Activated T-helper 17 cell treated with anti-CD3 and anti-CD28 coated beads, Interleukin-2, amount 50 U/mL, for 72 hours (primary cell): ENCODE measurements at places on chromosomes 6 and 20. TPM values are rescaled to one million over a fixed set of nuclear protein-coding genes. Genes with fewer than 3 reads are reported as not detected.

SCRT2 gene
- not detected for total RNA-seq

DEF6 gene
- 133 TPM for total RNA-seq

TAGAP gene
- total RNA-seq = 11.7 TPM

BTBD3 gene
- total RNA-seq = 2.1 TPM

XKR7 gene
- total RNA-seq = 0.03 TPM

DNA sequence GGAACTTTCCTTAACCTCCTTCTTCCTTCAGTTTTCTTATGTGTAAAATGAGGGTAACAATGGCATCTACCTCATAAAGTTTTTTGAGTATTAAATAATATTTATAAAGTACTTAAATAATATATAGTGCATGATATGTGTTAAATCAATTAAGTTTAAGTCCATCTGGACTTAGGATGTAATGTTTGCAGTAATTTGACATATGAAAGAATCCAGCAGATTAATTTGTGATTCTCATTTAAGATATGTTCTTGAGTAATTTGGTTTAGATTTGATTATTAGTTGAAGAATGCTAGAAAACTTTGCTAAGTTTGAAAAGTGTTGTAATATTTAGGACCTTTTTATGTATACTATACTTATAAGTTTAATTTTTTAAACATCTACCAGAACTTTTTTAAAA is 18.1 kb downstream of the KCTD20 start:
- ATAC-seq = no peak

GRCh38 chr6:76639941-76640340 is 567.5 kb upstream of the IMPG1 start:
- ATAC-seq = no peak

DNA sequence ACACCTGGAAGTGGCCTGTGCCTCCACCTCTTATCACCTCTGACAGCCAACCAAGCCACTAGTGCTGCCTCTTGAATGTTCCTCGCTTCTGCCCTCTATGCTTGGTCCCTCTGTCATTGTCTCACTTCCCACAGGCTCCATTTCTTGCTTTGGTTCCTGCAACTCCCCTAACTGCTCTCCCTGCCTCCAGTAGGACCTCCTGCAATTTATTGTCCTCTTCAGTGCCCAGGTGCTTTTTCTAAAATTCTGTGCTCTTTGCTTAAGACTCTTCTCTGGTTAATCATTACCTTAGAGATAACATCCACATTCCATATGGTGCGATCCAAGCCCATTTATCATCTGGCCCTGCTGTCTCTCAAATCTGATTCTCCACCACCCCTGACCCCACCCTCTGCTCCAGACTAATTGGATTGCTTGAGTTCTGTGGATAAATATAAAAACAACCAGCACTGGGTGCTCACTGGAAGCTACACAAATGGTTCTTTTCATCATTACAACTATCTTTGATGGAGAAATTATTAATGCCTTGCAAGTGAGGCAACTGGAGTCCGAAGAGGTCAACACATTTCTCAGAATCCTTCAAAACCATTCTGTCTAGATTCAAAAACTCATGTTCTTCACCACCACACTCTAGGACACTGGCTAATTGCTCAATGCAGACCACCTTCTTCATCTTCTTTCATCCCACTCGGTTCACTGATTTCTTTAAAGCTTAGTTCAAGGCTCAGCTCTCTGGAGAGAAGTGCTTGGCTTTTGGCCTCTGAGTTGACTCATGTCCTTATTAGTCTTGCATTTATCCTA is 47.2 kb downstream of the FOXA2 start:
- no peak for ATAC-seq

GRCh38 chr6:157226026-157226625 is 97.2 kb downstream of the TMEM242 start:
- no peak for ATAC-seq

DNA sequence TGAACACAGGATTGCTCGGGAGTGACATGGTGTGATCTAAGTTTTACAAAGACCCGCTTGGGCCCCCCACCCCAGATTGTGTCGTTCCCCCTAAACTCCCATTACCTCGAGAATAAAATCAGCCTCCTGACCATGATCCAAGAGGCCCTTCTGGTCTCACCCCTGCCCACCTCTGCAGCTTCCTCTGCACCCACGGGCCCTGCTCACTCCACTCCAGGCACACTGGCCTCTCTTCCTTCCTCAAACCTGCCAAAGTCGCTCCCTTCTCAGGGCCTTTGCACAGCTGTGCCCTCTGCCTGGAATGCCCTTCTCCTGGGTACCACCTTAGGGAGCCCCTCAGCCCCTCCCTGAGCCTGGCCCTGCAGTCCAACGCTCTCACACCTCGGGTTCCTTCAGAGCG is 17.9 kb downstream of the TGM2 start:
- ATAC-seq = no peak

DNA sequence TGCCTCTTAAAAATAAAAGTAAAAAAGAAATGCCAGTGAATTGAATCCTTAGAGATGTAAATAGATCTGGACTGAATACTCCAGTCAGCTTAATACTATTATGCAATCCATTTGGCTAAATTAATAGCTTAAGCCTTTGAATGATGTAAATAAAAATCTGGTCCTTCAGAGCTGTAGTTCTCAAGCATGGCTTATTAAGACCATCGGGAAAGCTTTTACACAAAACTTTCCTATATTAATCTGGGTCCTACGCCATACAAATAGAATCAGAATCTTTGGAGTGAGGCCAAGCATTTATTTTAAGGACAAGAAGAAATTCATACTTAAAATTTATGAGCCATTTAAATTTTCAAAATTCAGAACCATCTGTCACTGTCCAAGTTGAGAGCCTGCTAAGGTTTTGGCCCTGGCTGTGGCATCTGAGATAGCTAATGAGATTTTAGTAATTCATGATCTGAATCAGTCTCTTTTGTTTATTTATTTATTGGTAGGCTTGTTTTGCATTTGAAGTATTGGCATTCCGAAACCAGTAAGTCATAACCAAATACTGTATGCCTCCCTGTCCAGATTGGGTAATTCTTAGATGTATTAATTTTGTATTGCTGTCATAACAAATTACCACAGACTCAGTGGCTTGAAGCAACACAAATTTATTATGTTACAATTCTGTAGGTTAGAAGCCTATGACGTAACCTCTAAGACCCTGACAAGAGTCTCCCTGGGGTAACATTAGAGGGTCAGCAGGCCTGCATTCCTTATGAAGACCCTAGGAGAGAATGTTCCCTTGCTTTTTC is 228.1 kb upstream of the RAB32 start:
- ATAC-seq = no peak

GRCh38 chr20:48599106-48599747 is 228.6 kb downstream of the PREX1 start:
- no peak for ATAC-seq

DNA sequence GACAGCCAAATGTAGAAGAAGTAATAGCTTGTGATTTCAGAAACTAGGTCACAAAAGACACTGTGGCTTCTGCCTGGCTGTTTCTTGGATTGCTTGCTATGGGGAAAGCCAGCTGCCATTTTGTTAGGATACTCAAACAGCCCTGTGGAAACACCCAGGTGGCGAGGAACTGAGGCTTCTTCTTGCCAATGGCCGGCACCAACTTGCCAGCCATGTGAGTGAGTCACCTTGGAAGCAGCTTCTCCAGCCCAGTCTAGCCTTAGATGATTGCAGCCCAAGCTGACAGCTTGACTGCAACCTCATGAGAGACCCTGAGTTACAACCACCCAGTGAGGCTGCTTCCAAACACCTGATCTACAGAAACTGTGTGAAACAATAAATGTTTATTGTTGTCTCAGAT is 11.9 kb upstream of the KIAA1755 start:
- ATAC-seq = no peak

DNA sequence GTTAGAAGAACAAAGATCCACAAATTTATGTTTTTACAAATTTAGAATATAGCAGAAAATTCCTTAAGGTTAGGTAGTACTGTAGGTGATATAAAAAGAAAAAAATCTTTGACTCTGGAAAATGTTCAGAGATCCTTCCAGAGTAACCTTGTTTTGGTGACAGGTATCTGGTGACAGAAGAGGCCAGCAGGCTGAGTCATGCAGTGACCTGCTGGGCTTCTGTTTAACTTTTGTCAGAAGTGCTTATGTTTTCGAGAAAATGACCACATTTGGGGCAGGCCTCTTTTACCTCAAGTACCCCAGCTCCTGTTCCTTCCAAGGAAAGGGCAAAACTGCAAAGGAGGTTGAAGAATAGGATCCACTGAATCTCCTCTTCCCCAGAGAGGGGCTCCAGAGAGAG is 10.5 kb upstream of the CLDN20 start:
- peak; percentile 21 for ATAC-seq

DNA sequence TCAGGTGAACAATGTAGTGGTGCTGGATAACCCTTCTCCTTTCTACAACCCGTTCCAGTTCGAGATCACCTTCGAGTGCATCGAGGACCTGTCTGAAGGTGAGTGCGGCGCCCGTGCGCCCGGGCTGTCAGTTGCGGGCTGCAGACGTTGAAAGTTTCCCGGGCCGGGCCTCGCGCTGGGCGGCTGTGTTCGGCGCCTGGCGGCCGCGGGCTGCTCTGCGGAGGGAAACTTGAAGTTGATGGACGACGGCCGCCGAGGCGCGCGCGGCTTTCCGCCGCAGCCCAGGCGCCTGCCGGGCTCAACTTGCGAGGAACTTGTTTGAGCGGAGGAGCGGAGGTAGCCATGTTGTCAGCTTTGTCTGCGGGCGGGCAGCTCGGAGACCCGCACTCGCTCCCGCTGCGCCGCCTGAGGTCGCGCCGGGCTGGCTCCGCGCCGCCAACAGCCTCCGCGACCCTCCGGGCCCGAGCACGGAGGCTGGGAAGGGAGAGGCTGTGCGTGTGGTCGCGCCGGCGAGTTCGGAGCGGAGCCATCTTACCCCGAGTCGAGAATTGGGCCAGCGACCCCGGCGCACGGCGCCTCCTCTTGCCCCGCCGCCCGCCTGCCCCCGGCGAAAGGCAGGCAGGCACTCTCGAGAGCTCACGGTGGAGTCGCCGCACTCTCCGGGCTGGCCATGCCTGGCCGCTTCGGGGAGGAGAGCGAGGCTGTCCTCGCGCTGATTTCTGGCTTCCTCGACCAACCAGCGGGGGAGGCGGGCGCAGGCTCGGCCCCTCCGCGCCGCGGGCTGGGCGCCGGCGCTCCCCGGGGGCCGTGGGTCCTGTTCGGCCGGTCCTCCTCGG is 691 bp downstream of the ASF1A start:
- peak; percentile 36 for ATAC-seq

DNA sequence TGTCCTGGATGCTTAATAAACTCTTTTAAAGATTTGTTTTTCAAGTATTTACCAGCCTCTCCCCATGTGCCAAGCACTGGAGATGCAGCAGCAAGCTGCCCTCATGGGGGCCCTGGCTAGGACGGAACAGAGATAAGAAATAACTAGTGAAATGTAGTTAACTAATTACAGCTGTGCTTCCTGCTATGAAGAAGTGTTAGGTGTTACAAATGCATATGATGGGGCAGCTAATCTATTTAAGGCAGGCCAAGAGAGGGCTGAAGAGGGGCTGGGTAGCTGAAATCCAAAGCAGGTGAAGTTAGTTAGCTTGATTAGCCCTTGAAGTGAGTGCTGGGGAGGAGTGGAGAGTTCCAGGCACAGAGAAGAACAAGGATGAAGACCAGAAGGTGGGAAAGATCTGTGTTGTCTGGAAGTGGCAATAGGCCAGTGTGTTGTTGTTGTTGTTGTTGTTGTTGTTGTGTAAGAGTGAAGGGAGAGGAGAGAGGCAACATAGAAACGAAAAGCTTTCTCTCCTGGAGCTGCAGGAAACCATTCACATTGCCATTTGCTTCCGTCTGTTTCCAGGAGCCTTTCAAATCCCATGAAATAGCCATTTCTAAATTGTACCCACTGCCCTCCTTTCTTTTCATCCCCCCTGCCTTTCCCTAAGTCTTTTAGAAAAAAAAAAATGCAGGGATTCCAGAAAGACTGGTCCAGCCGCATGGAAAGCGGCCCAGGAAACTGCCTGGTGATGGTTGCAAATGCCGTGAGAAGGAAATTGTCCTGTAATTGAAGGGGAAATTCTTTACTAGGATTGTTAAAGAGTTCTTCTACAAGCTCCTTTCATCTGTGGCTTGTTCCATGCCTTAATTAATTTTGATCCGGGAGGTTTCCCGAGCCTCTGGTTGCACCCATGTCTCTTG is 119.6 kb downstream of the TFAP2C start:
- no peak for ATAC-seq

DNA sequence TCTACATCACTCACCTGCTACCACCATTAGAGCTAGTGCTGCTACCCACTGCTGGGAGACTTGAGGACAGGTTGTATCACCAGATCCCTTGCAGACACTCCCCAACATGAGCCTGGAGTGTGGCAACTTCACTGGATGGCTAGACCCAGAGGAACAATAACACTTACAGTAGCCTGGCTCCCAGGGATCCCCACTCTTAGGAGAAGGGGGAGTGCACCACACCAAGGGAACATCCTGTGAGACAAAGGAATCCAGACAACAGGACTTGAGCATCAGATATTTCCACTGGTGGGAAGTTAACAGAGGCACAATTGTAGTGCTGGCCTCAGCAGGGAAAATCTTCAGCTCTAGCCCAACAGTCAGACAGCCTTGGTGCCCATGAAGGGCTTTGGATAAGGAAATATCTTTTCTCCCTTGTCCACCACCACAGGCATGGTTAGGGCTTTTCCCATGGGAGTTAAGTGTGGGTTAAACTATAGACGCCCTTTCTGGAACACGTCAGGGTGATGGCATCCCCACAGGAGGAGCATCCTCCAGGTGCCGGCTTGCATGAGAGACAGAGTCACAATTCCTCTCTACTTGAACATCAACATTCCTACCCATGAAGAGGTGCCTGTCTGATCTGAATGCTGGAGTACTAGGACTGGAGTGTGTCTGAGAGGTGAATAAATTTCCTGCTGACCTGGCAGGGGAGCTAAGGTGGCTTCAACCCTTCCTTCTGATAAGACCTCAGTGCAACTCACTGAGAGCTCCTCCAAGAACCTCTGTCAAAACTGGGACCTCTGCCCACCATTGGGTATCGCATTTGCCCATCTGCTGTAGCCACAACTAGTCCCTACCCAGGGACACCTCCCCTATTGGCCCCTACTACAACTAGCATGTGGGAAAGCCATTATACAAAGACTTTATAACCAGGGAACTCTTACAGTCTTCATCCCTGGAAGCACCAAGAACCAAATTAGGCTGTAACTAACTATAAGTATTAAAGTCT is 55.4 kb upstream of the SIRPG start:
- no peak for ATAC-seq

GRCh38 chr20:38112261-38112929 is 52.7 kb downstream of the TGM2 start:
- no peak for ATAC-seq
